ENCODE measurements at places on chromosomes 2 and 18.

- DNase-seq = no peak
- no peak within 1 kb of the TSS for H3K27ac ChIP-seq
- peaks cover 4% of the 10 kb centered on the region for H3K27me3 ChIP-seq
- no peaks in the 10 kb centered on the region for H3K36me3 ChIP-seq
Observed at GRCh38 chr2:112836695-112837117, at the start of gene IL1B. IL1B (minus strand) TSS chr2:112836779; CDS start chr2:112836229, 550 bp downstream.

- no peak for DNase-seq
- no peak overlapping the region for H3K4me3 ChIP-seq
- H3K36me3 ChIP-seq = no peaks in the 10 kb centered on the region
- H3K4me1 ChIP-seq = no peaks in the 10 kb centered on the region
Observed at GRCh38 chr2:56185101-56185581, 1.4 kb downstream of the CCDC85A start.

DNA sequence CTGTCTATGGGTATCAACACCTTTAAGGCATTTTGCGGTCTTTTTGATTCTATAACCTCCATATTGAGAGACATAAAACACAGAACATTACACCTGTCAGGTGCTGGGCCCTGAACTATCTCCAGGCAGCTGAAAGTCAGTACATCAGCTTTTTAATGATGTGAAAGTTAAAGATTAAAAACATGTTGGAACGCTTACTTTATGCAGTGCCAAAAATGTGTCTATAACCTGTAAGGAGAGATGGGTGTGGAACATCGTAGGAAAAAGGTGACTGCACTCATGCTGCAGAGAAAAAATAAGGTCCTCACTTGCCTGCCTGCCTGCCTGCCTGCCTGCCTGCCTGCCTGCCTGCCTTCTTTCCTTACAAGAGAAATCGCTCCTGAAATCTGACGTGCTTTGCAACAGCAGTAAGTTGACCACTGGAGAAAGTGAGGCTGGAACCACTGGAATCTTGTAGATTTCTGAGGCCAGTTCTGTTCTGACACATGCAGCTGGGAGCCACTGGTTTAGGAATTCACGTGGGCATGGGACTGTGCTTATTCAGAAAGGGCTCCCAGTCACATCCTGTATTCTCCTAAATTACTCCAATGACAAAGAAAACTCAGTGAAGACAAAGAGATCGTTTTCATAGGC lies 34.1 kb downstream of the BCL11A start:
- no peaks in the 10 kb centered on the region for H3K4me1 ChIP-seq
- peaks cover 14% of the 10 kb centered on the region for H3K27me3 ChIP-seq
- H3K27ac ChIP-seq = no peak overlapping the region
- DNase-seq = no peak
- H3K36me3 ChIP-seq = no peaks in the 10 kb centered on the region
- no peak overlapping the region for H3K4me3 ChIP-seq

DNA sequence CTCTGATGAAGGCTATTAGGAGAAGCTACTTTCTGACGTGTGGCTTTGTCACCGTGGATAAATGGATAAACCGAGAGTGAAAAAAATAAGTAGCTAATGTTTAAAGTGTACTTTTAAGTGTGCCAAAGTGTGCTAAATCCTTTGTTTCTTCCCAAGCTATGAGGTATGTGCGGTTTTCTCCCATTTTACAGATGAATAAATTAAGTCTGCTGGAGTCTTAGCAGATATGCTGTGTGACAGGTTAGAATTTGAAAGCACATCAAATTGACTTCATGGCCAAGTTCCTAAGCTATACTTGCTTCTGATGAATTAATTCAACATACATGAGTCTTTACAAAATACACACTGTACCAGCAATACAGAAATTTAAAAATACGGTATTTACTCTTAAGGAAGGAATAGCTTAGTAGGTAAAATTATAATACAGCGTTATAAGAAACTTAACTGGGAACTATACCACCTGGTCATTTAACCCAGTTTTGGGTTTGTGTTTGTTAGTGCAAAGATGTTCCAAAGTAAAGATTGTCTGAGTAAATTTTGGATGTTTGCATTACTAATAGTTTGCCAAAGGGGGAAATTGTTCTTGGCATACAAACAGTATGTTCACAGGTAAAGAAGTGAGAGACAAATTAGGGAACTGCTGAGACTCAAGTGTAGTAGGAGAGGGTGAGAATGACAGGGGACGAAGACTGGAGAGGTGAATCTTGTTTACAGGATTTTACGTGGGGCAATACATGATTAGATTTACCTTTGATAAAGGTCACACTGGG lies 1.4 kb downstream of the AGPS start:
- peaks cover 55% of the 10 kb centered on the region for H3K4me1 ChIP-seq
- no peaks in the 10 kb centered on the region for H3K36me3 ChIP-seq
- peak overlapping the region; percentile 91 for H3K4me3 ChIP-seq
- peaks cover 3% of the 10 kb centered on the region for H3K27me3 ChIP-seq
- DNase-seq = no peak

GRCh38 chr2:143708682-143709081 lies 579.5 kb downstream of the ARHGAP15 start:
- H3K36me3 ChIP-seq = peaks cover 59% of the 10 kb centered on the region
- H3K4me1 ChIP-seq = peaks cover 8% of the 10 kb centered on the region
- H3K4me3 ChIP-seq = no peak overlapping the region
- H3K27me3 ChIP-seq = no peaks in the 10 kb centered on the region
- no peak overlapping the region for H3K27ac ChIP-seq

DNA sequence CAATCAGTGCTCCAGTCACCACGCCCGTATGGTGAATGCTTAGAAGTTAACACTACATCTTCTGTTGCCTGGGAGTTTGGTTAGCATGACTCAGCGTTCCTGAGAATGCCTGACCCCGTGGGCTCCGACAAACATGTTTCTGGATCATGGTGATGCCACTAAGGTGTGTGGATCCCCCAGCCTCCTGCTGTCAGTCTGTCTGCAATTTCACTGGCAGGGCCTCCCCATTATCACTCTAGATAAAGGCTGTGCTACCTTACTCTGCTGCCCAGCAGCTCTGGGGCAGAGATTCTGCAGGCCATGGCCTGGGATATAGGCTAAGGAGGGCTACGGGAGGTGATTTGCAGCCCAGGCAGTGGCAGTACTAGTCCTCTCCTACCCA lies 66.0 kb downstream of the STPG4 start:
- H3K4me3 ChIP-seq = no peak overlapping the region
- H3K4me1 ChIP-seq = no peaks in the 10 kb centered on the region
- H3K36me3 ChIP-seq = no peaks in the 10 kb centered on the region
- H3K27me3 ChIP-seq = peaks cover 4% of the 10 kb centered on the region
- no peak for DNase-seq

GRCh38 chr2:201172279-201172678 lies 10.7 kb upstream of the CASP10 start:
- peaks cover 13% of the 10 kb centered on the region for H3K27me3 ChIP-seq
- no peak overlapping the region for H3K4me3 ChIP-seq
- DNase-seq = no peak
- H3K4me1 ChIP-seq = peaks cover 63% of the 10 kb centered on the region

- no peaks in the 10 kb centered on the region for H3K36me3 ChIP-seq
- H3K4me1 ChIP-seq = no peaks in the 10 kb centered on the region
- H3K27ac ChIP-seq = no peak overlapping the region
- DNase-seq = no peak
- H3K27me3 ChIP-seq = no peaks in the 10 kb centered on the region
Observed at GRCh38 chr2:120984046-120984445, 248.4 kb downstream of the GLI2 start.

DNA sequence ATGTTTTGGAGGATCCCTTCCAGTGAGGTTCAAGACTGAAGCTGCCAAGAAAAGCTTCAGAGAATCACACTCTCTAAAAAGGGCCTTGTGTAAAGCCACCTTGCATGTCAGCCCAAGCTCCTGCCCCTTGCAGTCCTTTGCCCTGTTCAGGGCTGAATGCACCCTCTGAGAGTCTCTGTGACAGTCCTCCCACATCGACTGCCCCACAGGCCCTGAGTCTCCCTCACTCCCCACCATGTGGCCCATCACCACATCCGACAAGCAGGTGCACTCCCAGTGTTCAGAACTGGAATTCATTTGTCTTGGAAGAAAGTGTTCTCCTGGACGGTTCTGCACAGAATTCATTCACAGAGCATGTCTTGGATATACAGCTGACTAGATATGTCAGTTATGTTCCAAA lies 31.0 kb downstream of the BCL11A start:
- H3K4me1 ChIP-seq = peaks cover 10% of the 10 kb centered on the region
- DNase-seq = no peak
- H3K27me3 ChIP-seq = peaks cover 14% of the 10 kb centered on the region

DNA sequence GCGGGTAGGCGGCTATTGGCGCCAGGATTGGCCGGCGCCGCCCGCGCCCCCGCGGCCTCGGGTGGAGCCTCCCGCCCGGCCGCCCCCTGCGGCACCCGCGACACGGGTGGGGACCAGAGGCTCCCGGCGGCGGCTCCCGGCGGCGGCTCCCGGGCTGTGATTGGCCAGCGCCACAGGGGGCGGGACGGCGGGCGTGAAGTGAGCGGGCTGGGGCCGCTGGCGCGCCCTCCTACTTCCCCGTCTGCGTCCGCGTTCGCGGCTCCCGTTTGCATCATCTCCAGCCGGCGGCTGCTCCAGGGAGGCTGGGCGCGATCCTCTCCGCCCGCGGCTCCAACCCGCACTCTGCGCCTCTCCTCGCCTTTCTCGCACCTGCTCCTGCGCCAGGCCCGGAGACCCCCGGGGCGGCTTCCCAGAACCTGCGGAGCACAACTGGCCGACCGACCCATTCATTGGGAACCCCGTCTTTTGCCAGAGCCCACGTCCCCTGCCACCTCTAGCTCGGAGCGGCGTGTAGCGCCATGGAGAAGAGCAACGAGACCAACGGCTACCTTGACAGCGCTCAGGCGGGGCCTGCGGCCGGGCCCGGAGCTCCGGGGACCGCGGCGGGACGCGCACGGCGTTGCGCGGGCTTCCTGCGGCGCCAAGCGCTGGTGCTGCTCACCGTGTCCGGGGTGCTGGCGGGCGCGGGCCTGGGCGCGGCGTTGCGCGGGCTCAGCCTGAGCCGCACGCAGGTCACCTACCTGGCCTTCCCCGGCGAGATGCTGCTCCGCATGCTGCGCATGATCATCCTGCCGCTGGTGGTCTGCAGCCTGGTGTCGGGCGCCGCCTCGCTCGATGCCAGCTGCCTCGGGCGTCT lies at the start of gene SLC1A4:
Gene SLC1A4 (plus strand): TSS at position 274 of the 856 bp plus-strand sequence. CDS start 245 bp downstream, at position 519.
- no peaks in the 10 kb centered on the region for H3K36me3 ChIP-seq
- peaks cover 22% of the 10 kb centered on the region for H3K4me1 ChIP-seq
- H3K27me3 ChIP-seq = peaks cover 3% of the 10 kb centered on the region
- DNase-seq = peak; percentile 87
- H3K4me3 ChIP-seq = peak within 1 kb of the TSS; percentile 93
- peak within 1 kb of the TSS; percentile 82 for H3K27ac ChIP-seq

- H3K27ac ChIP-seq = no peak overlapping the region
- H3K36me3 ChIP-seq = no peaks in the 10 kb centered on the region
- H3K4me3 ChIP-seq = no peak overlapping the region
- no peak for DNase-seq
- H3K27me3 ChIP-seq = peaks cover 2% of the 10 kb centered on the region
Observed at GRCh38 chr18:8348051-8348720, 261.1 kb upstream of the RAB12 start.

- no peak overlapping the region for H3K27ac ChIP-seq
- no peak overlapping the region for H3K4me3 ChIP-seq
- no peaks in the 10 kb centered on the region for H3K36me3 ChIP-seq
- no peak for DNase-seq
- H3K4me1 ChIP-seq = no peaks in the 10 kb centered on the region
- H3K27me3 ChIP-seq = no peaks in the 10 kb centered on the region
Observed at GRCh38 chr2:147630585-147630984, 214.2 kb upstream of the ACVR2A start.

DNA sequence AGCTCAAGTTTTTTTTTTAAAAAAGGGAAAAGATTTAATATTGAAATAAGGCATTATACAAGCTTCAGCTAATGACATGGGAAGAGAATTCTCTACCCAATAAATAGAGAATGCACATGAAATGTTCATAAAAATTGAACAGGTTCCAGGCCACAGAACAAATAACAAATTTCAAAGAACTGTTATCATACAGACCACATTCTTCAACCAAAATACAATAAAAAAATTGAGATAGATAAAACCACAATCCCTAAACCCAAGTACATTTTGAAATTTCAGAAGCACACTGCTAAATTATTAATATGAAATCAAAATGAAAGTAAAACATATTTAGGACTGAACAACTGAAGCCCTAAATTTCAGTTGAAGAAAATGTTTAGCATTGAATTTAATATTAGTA lies 89.6 kb downstream of the BCL2 start:
- H3K36me3 ChIP-seq = no peaks in the 10 kb centered on the region
- DNase-seq = no peak
- H3K27me3 ChIP-seq = no peaks in the 10 kb centered on the region
- peaks cover 48% of the 10 kb centered on the region for H3K4me1 ChIP-seq
- H3K27ac ChIP-seq = peak overlapping the region; percentile 84

GRCh38 chr2:143087033-143087432 lies 42.2 kb upstream of the ARHGAP15 start:
- no peak for DNase-seq
- H3K4me3 ChIP-seq = no peak overlapping the region
- no peaks in the 10 kb centered on the region for H3K36me3 ChIP-seq

DNA sequence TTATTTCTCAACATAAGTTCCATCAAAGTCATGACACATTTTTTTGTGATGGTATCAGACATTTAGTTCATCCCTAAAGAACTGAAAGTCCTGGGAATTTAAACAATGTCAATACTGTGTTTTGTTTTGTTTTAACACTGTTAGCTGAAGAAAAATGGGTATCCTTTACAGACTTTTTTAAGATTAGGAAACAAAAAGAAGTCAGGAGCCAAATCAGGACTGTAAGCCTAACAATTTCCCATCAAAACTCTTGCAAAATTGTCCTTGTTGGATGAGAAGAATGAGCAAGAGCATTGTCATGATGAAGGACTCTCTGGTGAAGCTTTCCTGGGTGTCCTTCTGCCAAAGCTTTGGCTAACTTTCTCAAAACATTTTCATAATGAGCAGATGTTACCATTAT lies 69.4 kb downstream of the SRD5A2 start:
- no peaks in the 10 kb centered on the region for H3K4me1 ChIP-seq
- peaks cover 4% of the 10 kb centered on the region for H3K27me3 ChIP-seq
- no peak for DNase-seq
- H3K36me3 ChIP-seq = no peaks in the 10 kb centered on the region

DNA sequence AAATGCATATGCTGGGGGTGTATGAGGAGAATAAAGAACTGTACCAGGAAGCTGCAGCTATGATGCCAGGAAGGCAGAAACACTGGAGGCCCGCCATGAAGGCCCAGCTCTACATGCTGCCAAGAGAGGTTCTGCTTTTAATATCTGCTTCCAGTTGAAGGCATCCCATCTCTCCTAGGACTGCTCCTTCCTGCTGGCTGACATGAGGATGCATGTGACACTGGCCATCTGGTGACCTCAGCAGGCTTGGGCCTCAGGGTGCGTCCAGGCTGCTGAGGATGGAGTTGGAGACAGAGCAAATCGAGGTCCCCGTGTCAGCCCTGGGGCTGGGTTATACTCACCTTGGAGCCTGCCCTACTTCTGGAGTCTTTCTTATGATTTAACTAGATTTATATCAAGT lies 49.0 kb downstream of the PSMG2 start:
- H3K4me3 ChIP-seq = no peak overlapping the region
- H3K4me1 ChIP-seq = no peaks in the 10 kb centered on the region
- H3K27ac ChIP-seq = no peak overlapping the region

GRCh38 chr18:48594471-48595094 lies 55.8 kb downstream of the CTIF start:
- H3K4me3 ChIP-seq = no peak overlapping the region
- H3K27ac ChIP-seq = no peak overlapping the region
- H3K36me3 ChIP-seq = no peaks in the 10 kb centered on the region
- H3K27me3 ChIP-seq = peaks cover 2% of the 10 kb centered on the region
- H3K4me1 ChIP-seq = peaks cover 3% of the 10 kb centered on the region

All from immature natural killer cell (primary cell).